Colonic mucosa (tissue), 4 donors: ENCODE measurements at places on chromosomes 2 and 18.

DNA sequence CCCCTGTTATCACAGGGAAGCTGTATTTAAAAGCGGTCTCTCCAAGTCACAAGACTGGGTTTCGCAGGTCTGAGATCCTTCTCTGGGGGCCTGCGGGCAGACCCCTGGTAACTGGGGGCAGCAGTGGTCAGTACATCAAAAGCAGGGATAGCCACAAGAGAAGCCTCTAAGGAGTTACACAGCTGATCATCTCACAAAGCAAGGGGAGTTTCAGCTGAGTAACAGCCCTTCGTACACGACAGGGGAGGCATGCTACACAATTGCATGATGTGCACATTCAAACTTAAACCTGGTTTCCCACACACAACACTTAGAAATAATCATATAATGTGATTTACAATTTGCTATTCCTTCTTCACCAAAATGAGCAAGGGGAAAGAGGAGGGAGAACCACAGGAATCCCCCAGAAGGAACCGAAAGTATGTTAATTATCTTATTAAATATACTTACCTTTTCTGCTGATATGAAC, 87.5 kb downstream of the TMEM131 start:
- DNase-seq = no peak
- no peaks in the 10 kb centered on the region for H3K36me3 ChIP-seq
- no peaks in the 10 kb centered on the region for H3K27me3 ChIP-seq
- H3K4me3 ChIP-seq = no peak overlapping the region

DNA sequence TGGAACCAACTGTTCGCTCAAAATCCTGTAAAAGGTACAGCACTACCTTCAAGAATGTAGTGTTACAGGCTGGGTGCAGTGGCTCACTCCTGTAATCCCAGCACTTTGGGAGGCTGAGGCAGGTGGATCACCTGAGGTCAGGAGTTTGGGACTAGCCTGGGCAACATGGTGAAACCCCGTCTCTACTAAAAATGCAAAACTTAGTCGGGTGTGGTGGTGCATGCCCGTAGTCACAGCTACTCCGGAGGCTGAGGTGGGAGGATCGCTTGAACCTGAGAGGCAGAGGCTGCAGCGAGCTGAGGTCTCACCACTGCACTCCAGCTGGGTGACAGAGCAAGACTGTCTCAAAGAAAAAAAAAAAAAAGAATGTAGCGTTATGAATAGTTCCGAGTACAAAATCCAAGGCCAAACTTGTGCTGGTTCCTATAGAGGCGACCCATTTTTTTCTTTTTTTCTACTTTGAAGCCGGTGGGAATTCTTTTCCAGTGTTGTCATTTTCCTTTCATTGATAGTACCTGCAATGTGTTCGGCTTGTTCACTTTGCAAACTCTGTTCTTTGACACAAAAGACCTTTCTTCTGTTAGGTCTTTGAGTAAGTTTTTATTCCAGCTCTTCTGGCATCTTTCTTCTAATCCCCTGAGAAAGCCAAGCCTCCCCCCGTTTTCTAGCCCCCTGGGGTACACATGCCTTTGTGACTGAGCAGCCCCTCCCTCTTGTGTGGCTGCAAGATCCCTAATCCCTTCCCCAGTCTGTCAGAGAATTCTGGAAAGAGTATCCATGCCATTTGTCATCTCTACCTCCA, 25.1 kb downstream of the INPP5D start:
- H3K4me3 ChIP-seq = no peak overlapping the region
- no peaks in the 10 kb centered on the region for H3K36me3 ChIP-seq
- peak overlapping the region; percentile 54 for H3K27ac ChIP-seq

DNA sequence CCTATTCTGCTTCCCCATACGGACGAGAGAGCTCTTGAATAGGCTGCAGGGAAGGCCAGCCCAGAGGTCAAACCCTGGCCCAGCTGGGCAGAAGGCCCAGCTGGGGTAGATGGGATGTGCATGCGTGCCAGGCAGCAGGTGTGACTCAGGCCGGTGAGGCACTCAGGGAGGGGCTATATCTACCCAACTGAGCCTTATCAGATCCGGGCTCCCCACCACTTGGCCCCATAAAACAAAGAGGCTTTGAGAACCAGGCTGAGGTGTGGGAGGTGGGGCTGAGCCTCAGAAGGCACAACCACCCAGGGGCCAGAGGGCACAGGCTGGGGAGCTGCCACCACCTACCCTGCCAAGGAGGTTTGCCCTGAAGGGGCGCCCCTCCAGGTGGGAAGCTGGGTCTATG, 8.0 kb upstream of the CFAP65 start:
- H3K4me3 ChIP-seq = no peak overlapping the region
- H3K4me1 ChIP-seq = no peaks in the 10 kb centered on the region
- DNase-seq = peak; percentile 53

DNA sequence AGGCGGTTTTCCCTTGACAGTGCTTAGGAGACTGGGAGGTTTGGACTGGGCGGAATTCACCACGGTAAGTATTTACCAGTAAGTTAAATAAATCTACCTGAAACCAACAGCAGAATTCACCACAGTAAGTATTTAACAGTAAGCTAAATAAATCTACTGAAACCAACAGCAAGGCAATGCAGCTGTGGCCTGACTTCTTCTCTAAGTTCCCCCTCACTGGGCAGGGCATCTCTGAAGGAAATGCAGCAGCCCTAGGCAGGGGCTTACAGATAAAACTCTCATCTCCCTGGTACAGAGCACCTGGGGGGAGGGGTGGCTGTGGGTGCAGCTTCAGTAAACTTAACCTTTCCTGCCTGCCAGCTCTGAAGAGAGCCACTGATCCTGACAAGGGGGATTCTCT, 432.5 kb upstream of the LRRTM1 start:
- H3K4me3 ChIP-seq = no peak overlapping the region
- no peaks in the 10 kb centered on the region for H3K36me3 ChIP-seq
- H3K27ac ChIP-seq = no peak overlapping the region
- no peaks in the 10 kb centered on the region for H3K27me3 ChIP-seq
- no peak for DNase-seq
- H3K4me1 ChIP-seq = no peaks in the 10 kb centered on the region

- no peaks in the 10 kb centered on the region for H3K27me3 ChIP-seq
These were observed 9.6 kb downstream of the CACNB4 start for GRCh38 chr2:152089238-152089637.

GRCh38 chr2:159620796-159621195, 4.4 kb upstream of the BAZ2B start:
- H3K27ac ChIP-seq = no peak overlapping the region
- H3K27me3 ChIP-seq = no peaks in the 10 kb centered on the region
- H3K4me3 ChIP-seq = no peak overlapping the region
- H3K36me3 ChIP-seq = no peaks in the 10 kb centered on the region
- DNase-seq = no peak
